ENCODE measurements at places on chromosomes 3 and 15. TPM values are rescaled to one million over a fixed set of nuclear protein-coding genes. Genes with fewer than 3 reads are reported as not detected.

ZSCAN29 gene
- polyA plus RNA-seq = 31.1 TPM

SLCO3A1 gene
- polyA plus RNA-seq = 11.1 TPM

WNT7A gene
- 0.07 TPM for polyA plus RNA-seq

PPM1L gene
- 6.9 TPM for polyA plus RNA-seq

CCDC39 gene
- 4.7 TPM for polyA plus RNA-seq

GOLGA6L10 gene
- polyA plus RNA-seq = 6.4 TPM

MAGEL2 gene
- 4.2 TPM for polyA plus RNA-seq

CPNE4 gene
- 0.47 TPM for polyA plus RNA-seq

MASP1 gene
- polyA plus RNA-seq = 10.4 TPM

SH3GL3 gene
- 11.1 TPM for polyA plus RNA-seq

RAD54L2 gene
- 17.7 TPM for polyA plus RNA-seq

CEP19 gene
- polyA plus RNA-seq = 5.7 TPM

ZNF619 gene
- polyA plus RNA-seq = 7.8 TPM

TM4SF4 gene
- polyA plus RNA-seq = 2.5 TPM

FETUB gene
- polyA plus RNA-seq = 0.31 TPM

DPPA4 gene
- polyA plus RNA-seq = 3.9 TPM

PLAAT1 gene
- polyA plus RNA-seq = 3.7 TPM

GREM1 gene
- 0.52 TPM for polyA plus RNA-seq

CD200R1 gene
- 1.4 TPM for polyA plus RNA-seq

SLC24A5 gene
- polyA plus RNA-seq = 0.39 TPM

BUB1B gene
- 40.1 TPM for polyA plus RNA-seq

GPR27 gene
- 12.6 TPM for polyA plus RNA-seq

XYLB gene
- polyA plus RNA-seq = 13.9 TPM

CLDN18 gene
- polyA plus RNA-seq = 1.5 TPM

COLQ gene
- 4.0 TPM for polyA plus RNA-seq

HTR3D gene
- polyA plus RNA-seq = not detected

MEX3B gene
- polyA plus RNA-seq = 13.1 TPM

Data from renal cortex interstitium (tissue), 15 donors.